ENCODE measurements at places on chromosomes 7 and 10. TPM values are rescaled to one million over a fixed set of nuclear protein-coding genes. Genes with fewer than 3 reads are reported as not detected.

The TEX47 gene
- not detected for total RNA-seq

The GBX1 gene
- total RNA-seq = not detected

The PRSS1 gene
- total RNA-seq = not detected

The NPY4R gene
- not detected for total RNA-seq

The LIPF gene
- total RNA-seq = not detected

The ACSM6 gene
- not detected for total RNA-seq

Data from fibroblast of the aortic adventitia (primary cell).